ENCODE measurements at places on chromosomes 6 and 20.

GRCh38 chr20:32296819-32297420, 19.5 kb downstream of the KIF3B start:
- DNase-seq: no peak

DNA sequence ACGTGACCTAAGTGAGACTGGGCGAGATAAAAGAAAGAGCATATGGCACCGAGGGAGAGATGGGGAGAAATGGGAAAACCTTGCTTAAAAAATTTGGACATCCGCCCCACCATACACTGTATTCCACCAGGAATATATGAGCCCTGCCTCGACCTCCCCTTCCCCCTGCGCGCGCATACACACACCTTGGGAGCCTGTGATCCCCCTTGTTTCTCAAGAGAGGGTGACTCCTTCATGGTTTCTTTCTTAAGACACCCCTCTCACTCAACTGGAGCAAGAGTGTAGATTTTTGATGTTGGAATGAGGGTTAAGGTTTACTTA, 480 bp downstream of the ABCF1 start:
- no peak for DNase-seq

DNA sequence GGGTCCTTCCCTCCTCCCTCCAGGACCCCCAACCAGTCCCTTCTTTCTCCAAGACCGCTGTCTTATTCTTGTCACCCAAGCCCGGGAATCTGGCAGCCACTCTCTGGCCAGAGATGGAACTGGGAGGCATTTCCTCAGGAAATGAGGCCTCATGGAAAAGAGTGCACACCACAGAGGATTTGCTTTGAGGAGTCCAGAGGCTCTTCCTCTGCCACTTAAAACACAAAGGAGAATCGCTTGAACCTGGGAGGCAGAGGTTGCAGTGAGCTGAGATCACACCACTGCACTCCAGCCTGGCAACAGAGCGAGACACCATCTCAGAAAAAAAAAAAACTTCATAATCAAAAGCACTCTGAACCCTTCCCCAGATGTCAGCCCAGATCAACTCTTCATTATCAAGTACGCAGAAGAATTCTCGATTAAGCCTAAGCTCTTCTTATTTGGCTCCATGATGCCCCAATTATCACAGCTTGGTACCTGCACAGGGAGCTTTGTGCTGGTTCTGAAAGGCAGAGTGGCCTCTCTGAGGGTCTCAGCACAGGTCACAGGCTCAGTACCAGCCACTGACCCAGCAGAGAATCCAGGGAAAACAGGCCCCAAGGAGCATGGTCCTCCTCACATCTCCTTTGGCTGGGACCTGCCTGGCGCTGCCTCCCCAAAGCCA, 82.9 kb upstream of the MAFB start:
- DNase-seq: no peak

DNA sequence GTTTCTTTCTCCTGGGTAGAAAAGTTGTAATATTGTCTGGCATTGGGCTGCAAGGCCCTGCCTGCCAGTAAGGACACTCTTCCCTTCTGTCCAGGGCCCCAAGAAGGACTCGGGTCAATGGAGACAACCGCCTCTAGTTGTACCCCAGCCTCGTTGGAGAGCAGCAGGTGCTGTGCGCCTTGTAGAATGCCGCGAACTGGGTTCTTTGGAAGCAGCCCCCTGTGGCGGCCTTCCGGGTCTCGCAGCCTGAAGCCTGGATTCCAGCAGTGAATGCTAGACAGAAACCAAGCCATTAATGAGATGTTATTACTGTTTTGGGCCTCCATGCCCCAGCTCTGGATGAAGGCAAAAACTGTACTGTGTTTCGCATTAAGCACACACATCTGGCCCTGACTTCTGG, 37.0 kb downstream of the PLCG1 start:
- no peak for DNase-seq

DNA sequence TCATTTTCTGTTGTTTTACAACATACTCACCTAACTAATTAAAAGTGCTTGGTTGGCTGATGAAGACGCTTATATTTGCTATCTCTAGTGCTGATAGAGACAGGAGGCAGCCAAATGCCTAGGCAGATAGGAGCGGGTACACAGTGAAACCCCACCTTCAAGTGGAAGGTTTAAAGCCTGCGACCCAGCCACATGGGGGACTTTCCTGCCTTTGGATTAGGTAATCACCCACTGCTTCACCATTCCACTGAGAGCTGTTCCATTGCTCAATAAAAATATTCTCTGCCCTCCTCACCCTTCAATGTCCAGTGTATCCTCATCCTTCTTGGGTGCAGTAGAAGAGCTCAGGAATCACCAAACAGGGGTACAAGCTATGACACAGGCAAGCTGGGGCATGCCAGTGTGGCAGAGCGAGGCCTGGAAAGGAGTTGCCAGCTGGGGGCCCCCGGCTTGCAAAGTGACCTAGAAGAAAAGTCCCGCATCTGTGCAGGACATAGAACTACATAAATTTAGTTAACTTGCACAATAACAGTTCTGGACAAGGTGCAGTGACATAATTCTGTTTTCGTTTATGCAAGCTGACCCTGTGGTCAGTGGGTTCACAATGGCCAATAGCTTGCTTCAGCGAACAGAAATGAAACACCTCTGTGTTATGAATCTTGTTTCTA, 112.0 kb upstream of the MLIP start:
- DNase-seq: no peak

- DNase-seq: no peak
Observed at GRCh38 chr6:154567695-154568220, 57.3 kb upstream of the CNKSR3 start.

DNA sequence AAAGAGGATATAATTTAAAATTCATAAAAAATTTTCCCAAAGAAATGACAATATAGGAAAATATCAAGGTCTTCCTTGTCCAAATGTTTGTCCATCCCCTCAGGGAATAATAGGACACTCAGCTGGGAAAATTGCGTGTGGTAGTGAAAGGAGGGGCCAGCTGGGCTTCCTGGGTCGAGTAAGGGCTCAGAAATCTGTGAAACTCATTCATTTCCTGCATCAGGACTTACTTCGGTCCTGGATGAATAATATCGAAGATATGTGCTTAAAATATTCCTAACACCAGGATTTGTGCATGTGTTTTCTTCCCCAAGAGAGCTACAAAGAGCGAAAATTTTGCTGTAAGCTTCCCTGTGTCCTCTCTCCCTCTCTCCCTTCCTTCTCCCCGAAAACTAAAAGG, 118.2 kb upstream of the GJE1 start:
- DNase-seq: no peak

DNA sequence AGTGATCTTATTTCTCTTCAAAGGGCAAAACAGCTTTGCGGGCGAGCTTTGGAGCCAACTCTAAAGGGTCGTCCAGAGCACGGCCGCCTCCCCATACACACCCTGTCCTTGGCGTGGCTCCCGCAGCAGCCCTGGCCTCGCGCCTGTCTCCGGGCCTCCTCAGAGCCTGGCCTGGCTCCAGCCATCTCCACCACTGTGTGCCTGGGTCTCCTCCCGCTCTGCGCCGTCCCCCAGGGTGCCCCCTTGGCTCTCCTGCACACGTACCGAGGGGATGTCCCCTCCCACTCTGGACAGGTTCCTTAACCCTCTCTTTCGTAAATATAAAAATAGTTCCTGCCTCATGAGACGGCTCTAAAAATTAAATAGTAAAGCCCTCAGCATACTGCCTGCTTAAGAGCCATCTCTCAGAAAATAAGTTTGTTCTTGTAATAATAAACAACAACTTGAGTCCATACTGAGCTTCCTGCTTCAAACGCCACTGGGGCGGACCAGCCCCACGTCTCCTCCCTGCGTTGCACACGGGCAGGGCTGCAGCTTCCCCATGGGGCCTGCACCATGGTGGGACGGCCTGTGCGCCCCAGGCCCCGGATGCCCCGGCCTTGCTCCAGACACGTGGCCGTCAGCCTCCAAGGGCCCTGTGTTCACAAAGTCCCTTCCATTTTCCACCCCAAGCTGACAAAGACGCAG, 226.2 kb downstream of the TTLL2 start:
- DNase-seq: no peak

DNA sequence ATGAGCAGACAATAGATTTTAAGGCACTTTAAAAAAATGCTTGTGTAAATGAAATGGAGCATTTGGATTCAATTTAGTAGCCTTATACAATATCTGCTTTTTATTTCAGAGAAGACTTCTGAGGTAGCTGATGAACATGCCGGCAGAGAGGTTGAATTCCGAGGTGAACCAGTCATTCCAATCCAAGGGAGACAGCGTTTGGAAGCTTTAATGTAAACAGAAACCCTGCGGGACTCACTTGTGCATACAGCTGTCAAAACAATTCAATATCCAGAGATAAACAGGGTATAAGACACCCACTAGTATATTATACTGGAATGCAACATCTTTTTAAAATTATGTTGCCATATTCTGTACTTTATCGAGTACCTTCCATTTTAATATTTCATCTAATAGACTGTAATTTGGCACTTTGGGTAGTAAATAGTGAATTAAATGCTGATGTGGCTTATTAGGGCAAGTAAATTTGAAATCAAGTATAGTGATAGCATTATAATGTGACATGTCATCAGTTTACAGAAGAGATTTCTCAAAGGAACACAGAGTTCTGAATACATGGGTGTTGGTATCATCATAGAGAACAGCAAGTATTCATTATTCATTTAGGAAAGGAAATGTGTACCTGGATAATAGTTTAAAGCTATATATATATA, 347.7 kb downstream of the PRKN start:
- DNase-seq: no peak

DNA sequence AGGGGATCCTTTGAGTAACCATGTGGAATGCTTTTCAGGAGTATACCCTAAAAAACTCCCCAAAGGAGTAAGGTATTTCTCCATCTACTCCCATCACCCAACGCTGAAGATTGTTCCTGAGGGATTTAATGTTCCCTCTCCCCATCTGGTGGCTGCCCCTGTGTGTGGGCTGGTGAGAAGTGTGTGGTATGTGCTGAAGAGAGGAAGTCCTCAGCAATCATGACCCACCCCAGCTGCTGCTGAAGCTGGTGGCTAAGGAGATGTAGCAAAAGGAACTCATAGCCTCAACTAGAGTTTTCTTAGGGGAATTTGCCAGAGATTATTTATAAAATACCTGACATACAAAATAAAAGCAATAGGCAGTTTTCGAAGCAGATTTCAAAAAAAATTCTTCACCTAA, 114.3 kb upstream of the JAG1 start:
- DNase-seq: no peak

DNA sequence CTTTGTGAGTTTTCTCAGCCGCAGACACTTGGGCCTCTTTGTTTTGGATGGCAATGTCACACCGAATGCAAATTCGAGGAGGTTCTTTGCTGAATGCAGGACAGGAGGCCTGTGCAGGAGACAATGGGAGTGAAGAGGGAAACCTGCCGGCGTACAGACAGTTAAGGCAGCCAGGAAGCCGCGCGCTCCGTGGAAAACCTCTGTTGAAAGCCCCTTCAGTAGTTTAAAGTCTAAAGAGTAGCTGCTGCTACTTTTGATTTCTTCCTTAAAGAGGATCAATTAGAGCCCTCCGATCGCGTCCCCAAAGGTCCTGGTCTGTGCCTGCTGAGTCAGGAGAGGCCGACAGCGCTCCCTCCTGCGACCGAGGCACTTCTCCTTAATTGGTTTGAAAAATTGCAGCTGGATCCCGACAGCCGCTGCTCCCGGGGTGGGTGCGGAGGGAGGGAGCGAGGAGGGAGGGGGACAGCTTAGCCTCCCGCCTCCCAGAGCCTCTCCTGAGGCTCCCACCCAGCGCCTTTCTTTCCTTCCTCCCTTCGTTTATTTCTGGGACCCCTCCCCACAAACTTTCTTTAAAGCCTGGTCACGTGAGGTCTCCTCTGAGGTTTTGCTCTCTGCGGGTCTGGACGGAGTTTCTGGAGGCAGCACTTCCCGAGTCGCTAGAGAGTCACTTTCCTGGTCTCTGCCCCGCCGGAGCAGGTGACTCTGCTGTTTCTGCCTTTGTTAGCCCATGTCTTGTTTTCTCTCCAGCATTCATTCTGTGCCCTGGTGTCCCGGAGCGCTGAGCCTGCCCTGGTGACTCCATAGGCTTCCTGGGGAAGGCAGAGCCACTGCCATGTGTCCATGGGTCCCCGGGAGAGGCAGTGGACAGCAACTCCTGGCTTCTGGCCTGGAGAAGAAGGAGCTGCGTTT, 22.3 kb upstream of the RPP40 start:
- DNase-seq: peak; percentile 27

GRCh38 chr6:155126727-155127439, 131.8 kb downstream of the TIAM2 start:
- no peak for DNase-seq

GRCh38 chr6:157227202-157228166, 95.8 kb downstream of the TMEM242 start:
- no peak for DNase-seq

DNA sequence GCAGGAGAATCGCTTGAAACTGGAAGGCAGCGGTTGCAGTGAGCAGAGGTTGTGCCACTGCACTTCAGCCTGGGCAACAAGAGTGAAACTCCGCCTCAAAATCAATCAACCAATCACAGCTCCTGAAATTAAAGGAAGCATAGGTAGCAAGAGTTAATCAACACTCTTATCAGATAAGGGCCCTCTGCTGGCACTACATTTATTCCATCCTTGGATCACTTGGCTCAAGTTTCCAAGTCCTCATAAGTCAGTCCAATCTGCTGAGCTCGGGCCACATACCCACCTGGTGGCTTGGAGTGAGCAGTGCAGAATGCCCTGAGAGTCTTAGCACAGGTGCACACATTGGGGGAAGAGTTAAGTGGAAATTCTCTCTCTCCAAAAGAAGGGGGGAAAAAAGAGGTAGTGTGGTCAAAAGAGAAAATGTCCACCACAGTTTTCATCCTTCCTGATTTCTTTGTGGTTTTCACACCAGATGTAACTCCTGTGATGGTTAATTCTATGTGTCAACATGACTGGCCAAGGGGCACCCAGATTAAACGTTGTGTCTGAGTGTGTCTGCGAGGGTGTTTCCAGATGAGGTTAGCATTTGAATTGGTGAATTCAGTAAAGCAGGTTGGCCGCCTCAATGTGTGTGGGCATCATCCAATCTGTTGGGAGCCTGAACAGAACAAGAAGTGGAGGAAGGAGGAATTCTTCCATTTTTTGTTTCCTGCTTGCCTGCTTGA, 14.2 kb upstream of the FAM8A1 start:
- peak; percentile 14 for DNase-seq

- no peak for DNase-seq
Observed at GRCh38 chr6:17130786-17131185, 28.9 kb downstream of the STMND1 start.

GRCh38 chr6:169950558-169950957, 199.1 kb downstream of the ERMARD start:
- DNase-seq: peak; percentile 32

GRCh38 chr6:144211160-144211559, 60.8 kb downstream of the STX11 start:
- DNase-seq: no peak

DNA sequence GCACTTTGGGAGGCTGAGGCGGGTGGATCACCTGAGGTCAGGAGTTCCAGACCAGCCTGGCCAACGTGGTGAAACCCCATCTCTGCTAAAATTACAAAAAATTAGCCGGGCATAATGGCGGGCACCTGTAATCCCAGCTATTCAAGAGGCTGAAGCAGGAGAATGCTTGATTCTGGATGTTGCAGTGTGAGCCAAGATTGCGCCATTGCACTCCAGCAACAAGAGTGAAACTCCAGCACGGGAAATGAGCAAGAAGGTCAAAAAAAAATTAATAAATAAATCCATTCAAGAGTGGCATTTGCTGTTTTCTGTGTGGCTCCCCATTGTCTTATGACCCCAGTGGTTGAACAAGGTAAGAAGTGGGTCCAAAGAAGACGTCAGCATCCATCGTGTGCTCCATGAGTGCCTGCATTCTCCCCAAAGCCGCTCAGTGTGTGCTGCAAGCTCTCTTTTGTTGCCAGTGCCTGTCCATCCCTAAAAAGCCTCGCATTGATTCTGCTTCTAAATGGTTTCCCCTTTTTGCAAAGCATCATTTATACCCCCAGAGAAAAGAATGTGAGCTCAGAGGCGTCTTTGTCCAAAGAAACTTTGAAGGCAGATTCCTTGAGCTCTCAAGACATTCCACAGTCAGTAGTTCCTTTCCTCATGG, 38.8 kb upstream of the MAP3K4 start:
- DNase-seq: no peak

- DNase-seq: no peak
Observed at GRCh38 chr6:1931817-1932216, 313.6 kb downstream of the GMDS start.

All from CD14-positive monocyte (primary cell).